ENCODE measurements at places on chromosomes 13 and 19.

GRCh38 chr19:2236314-2237050 is at the start of the genes PLEKHJ1 and SF3A2:
Gene PLEKHJ1, minus strand, starts transcription at chr19:2236329. Its CDS starts 81 bp downstream, at chr19:2236248.
Gene SF3A2, plus strand, starts transcription at chr19:2236824. Its CDS starts 6,595 bp downstream, at chr19:2243419.
- DNase-seq = peak; percentile 98

- no peak for DNase-seq
These were observed 8.5 kb upstream of the ELAVL3 start for GRCh38 chr19:11489378-11489777.

- no peak for DNase-seq
These were observed 961 bp upstream of the URI1 start for GRCh38 chr19:29940971-29941585.

GRCh38 chr13:43195551-43195950 is 172.2 kb downstream of the DNAJC15 start:
- no peak for DNase-seq

GRCh38 chr13:83496501-83496900 is 385.8 kb downstream of the SLITRK1 start:
- no peak for DNase-seq

- no peak for DNase-seq
These were observed at the start of gene PRR36 for GRCh38 chr19:7874076-7874896. Gene PRR36, minus strand, starts transcription at chr19:7874390. Its CDS starts 701 bp downstream, at chr19:7873689.

- no peak for DNase-seq
These were observed 27.6 kb upstream of the SIN3B start for GRCh38 chr19:16801600-16802013.
